ENCODE measurements at places on chromosomes 6 and 20.

DNA sequence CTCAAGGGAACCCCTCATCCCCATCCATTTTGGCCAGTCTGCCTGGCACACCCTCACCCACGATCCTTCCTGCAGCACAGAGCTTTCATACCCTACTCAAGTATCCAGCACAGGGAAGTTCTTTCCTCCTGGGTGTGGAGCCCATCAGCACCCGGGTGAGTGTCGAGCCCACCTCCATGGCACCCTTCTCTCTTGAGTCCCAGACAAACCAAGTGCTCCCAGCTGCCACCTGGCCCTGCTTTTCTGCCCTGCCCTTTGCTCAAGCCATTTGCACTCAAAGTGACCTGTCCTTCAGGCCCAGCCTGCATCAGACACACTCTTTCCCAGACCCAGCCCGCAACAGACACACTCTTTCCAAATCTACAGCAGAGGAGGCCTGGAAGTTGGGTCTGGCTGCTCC, 257.2 kb downstream of the DLL1 start:
- no peak for DNase-seq

- DNase-seq: no peak
Observed at GRCh38 chr6:107563694-107564588, 74.0 kb downstream of the SOBP start.

DNA sequence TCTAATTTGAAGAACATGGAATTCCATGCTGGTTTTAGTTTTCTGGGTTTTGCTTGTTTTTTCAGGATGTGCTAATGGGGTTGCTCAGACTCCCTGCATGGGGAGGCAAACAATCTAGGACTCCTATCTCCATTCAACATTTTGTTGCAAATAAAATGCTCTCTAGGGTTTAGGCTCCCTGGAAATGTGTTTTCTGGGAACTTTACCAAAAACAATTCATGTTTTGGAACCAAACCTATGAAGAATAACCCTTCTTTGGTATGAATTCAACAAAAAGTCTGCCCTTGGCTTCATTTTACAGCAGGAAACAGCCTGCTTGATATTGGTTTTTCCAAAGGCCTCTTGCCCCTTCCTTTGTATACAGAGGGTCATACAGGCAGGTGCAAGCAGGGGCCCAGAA, 217.7 kb downstream of the FOXA2 start:
- DNase-seq: no peak

DNA sequence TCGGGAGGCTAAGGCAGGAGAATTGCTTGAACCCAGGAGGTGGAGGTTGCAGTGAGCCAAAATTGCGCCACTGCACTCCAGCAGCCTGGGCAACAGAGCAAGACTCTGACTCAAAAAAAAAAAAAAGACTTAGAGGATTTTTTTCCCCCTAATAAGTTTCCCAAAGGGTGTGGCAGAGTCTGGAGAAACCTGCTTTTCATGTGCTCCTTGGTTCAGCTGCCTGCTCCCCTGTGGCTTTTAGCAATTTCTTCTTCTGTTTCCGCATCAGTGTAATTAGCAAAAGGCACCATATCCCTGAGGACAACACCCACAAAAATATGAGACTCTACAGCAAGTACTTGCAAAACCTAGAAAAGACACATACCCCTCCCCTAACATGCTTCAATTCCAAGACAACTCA, 28.6 kb upstream of the ZNF133 start:
- DNase-seq: no peak

DNA sequence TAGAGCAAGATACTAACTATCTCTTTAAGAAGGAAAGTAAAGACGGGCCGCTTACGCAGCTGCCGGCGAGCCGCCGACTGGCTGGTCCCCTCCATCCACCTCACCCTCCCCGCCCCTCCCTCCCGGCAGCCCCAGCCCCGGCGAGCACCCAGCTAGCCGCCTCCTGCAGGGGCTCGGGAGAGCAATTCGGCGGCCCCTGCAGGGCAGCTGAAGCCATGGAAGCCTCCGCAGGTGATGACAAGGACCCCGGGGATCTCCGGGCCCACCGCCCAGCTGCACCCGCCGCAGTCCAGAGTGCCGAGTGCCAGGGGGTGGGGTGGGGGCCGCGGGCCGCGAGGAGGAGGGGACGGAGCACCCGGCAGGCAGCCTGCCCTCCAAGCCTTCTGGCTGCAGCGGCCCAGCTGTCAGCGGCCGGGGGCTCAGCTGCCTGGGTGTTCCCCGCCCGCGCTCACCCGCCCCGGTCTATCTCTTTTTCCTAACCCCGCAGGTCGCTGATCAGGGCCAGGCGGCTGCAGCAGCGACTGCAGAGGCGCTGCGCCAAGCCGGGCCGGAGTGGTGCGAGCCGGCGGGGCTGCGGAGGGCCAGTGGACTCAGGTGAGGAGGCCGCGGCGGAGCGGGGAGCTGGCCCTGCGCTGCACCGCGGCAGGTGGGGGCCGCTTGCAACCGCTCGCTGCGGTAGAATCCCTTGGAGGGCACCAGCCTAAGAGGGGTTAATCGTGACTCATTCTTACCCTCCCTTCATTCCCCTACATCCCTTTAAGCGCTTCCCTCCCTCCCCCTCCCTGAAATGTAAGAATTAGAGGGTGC, at the start of gene SNPH:
SNPH (plus strand) TSS at position 128 of the 807 bp plus-strand sequence. CDS start 29,946 bp downstream, outside the sequence.
- DNase-seq: peak; percentile 68

GRCh38 chr6:168078943-168079405, at the start of gene FRMD1:
Gene FRMD1, minus strand, starts transcription at chr6:168079212. Its CDS starts 118 bp downstream, at chr6:168079094.
- no peak for DNase-seq

GRCh38 chr20:47262008-47262364, 94.5 kb downstream of the ZMYND8 start:
- DNase-seq: no peak

- no peak for DNase-seq
Observed at GRCh38 chr20:54623991-54624569, 148.7 kb downstream of the DOK5 start.

DNA sequence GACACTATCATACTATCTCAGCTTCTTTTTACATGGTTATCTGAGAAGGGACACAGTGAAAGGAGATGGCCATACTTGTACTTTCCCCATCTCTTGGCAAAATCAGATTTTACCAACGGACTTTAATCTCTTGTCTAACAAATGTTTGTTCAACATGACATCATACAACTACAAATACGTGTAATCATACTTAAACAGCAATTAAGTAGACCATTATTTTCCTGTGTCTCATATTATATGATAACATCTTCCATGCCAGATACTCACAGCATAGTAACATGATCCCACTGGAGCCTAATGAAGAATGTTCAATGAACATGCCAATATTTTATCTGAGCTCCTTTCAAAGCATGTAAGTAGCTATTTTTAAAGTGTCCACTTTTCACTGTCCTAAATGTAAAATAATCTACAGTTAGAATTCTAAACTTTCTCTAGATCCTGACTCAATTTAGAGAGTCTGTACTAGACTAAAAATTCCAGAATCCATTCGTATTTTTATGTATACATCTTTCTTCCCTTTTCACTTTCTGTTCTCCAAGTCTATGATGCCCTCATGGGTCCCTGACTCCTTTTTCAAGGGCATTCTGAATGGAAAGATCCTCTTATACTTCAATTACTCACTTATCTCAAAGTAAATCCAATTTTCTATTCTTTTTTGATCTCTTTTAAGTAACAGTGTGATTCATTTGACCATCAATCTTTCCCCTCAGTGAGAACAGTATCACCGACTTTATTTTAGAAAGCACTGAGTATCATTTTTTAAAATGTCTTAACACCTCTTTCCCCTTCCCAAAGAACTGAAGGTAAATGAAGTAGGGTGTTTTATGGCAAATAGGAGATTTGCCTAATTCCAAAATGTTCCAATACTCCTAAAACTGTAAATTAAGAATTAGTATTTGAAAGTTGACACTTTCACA, 133.5 kb downstream of the CDK19 start:
- DNase-seq: peak; percentile 52

- DNase-seq: no peak
Observed at GRCh38 chr20:62219101-62219991, 732 bp downstream of the HRH3 start.

DNA sequence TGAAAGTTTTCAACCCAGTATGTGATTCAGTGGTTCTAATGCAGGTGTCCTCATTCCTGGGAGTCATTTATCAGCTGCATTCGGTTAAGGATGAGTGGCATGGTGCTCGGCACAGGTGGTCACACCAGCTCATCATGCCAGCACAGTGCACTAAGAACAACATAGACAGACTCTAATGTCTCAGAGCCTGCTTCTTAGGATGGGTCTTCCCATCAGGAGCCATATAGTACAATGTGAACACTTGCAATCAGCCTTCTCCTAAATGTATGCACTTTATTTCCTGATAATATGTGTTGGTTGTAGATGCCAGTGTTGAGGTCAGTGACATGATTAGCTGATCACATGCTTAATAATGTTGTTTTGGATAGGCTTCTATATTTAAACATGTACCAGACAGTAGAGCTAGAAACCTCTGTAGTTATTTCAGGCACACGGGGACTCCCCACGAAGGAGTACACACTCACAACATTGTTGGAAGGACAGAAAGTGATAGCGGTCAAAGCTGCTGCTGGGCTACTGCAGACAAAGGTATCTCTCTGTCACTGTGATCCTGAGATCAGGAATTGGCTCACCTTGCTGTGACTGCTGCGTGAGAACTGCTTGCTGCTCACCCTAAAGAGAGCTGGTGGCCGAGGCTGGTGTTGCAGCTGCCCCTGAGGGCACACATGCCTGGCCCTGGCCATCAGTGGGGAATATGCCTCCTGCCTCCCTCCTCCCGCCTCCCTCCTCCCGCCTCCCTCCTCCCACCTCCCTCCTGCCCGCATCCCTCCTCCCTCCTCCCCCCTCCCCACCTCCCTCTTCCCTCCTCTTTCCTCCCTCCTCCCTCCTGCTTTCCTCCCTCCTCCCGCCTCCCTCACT, 195.4 kb downstream of the SMOC2 start:
- no peak for DNase-seq

GRCh38 chr20:39713076-39713840, 751.1 kb downstream of the DHX35 start:
- DNase-seq: no peak

DNA sequence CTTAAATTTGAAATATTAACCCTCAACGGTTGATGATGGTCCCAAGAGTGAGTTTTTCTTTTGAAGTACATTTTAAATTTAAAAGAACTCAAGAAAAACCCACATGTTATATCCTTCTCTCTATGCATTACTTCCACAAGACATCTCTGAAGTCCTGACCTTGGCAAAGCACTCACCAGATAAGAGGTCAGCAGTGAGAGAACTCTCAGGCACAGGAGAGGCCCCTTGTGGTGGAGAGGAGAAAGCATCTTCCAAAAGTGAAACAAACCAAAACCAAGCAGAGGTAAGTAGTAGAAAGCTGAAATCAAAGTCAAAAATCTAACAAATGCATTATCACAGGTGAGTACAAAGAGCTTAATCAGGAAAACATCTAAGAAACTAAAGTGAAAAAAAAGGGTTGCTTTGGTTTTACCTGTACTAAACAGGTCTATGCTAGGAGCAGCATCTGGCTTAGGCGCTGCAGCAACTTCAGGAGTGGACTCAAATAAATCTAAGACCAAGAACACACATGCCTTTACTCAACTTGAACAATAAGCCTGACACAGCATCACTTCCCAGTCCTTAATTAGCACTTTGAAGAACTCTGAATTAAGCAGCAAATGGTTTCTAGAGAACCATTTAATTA, 80.5 kb downstream of the PRSS35 start:
- DNase-seq: peak; percentile 17

GRCh38 chr20:14716351-14716801, 379.0 kb upstream of the FLRT3 start:
- DNase-seq: no peak

DNA sequence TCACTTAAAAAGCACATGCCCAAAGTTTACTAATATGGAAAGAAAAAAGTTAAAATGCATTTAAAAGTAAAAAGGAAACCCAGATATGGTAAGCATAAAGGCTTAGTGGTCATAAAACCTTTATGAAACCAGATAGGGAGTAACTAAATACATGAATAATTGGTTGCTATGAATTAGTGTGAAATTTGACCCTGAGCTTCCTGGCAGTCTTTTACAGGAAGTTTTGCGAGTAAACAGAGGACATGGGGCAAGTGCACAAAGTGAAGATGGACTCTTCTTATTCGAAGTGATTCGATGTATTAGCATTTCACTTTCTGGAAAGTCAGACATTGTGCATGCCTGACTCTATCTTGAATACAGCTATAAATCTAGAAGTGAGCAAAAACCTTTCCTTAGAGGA, 90.9 kb upstream of the MLIP start:
- DNase-seq: peak; percentile 57

DNA sequence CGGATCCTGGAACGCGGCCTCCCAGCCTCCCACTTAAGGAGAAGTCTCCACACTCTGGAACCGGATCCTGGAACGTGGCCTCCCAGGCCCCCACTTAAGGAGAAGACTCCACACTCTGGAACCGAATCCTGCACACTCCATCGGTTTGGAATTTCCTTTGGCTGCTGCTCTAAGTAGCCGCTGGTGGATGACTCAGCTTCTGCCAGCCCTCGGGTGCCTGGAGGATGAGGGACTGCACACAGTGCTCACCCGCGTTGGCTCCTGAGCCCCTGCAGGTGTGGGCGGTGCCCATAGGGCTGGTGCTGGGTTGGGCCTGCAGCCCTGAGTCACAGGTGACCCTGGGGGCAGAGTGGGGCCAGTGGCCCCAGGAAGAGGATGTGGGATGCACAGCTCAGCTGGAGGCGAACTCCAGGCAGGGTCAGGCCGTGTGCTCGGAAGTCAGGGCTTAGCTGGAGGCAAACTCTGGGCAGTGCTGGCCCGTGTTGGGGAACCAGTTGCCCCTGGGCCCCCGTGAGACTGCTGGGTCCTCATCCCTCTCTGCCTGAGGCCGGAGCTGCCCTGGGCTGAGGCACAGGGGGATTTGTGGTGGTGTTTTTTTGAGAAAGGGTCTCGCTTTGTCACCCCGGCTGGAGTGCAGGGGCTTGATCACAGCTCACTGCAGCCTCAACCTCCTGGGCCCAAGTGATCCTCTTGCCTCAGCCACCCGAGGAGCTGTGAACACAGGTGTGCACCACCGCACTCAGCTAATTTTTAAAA, 13.9 kb upstream of the TNFRSF6B start:
- DNase-seq: no peak

DNA sequence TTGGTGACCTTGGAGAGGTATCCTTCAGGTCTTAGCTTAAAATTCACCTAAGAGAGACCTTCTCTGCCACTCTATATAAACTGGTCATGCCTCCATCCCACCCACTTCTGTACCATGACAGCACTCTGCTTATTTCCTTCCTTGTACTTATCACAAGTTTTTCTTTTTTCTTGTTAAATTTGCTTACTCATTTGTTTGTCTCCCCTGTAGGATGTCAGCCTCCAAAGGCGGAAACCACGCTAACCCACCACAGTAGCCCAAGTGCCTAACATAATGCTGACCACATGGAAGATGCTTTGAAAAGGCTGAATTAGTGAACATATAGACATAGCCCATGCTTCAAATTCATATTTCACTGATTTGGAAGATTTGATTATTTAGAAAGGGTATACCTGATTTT, 5.4 kb downstream of the BMP6 start:
- DNase-seq: no peak

- no peak for DNase-seq
Observed at GRCh38 chr6:33880766-33881165, 77.0 kb upstream of the MLN start.

- no peak for DNase-seq
Observed at GRCh38 chr6:48057601-48058000, 53.4 kb downstream of the PTCHD4 start.

DNA sequence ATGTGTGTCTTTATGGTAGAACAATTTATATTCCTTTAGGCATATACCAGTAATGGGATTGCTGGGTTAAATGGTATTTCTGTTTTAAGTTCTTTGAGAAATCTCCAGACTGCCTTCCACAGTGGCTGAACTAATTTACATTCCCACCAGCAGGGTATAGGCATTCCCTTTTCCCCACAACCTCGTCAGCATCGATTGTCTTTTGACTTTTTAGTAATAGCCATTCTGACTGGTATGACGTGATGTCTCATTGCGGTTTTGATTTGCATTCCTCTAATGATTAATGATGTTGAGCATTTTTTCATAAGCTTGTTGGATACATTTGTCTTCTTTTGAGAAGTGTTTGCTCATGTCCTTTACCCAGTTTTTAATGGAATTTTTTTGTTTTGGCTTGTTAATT, 5.3 kb upstream of the TASP1 start:
- DNase-seq: peak; percentile 94
